ENCODE measurements at places on chromosomes 4 and X.

- DNase-seq, result no peak
Observed at GRCh38 chr4:152104901-152105357, 344.1 kb upstream of the GATB start.

DNA sequence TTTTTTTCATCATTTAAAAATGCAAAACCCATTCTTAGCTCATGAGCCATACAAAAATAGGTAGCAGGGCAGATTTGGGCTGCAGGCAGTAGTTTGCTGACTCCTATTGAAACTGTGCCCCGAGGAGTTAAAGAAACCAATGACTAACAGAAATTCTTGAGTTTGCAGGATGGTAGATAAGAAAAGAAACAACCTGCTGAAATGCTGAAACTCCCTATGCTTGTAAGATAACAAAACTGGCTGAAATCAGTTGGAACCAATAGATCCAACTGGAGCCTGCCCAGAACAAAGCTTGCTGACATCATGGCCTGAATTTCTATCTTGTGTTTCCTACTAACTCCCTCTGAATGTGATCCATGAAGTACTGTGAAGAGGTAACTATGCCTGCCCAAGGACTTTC lies 68.6 kb downstream of the ANOS1 start:
- no peak for DNase-seq

DNA sequence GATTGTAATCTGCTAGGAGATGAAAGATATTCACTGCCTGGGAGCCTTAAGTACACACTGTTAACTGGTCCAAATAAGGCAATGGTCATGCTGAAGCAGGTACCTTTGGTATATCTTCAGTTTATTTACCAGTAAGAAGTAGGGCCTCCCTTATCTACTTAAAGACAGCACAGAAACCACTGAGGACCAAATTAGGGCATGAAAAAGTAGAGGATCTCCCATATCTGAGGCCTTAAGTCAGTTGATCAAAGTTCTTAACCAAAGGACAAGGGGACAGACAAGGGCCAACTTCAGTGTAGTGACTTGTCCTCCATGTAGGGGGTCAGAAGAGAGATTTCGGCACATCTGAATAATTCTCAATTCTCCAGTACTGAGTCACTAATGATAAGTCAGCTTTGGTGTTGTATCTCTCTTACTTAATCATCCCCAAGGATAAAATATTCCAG lies 59.1 kb downstream of the AMELX start:
- DNase-seq, result no peak

DNA sequence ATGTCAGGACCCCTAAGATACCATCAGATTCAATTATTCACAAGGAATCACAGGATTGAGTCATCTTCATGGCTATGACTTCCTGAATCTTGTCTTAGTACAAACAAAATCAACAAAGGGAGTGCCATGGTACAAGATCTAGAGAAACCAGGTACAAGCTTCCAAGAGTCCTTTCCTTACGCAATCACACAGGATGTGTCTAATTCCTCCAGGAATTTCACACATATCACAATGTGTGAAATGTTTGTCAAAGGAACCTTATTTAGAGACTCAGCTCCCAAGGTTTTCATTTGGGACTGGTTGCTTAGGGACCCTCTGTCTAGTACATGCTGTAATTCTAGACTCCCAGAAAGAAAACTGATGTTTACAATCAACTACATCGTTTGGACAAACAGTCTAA lies 83.0 kb downstream of the MAB21L2 start:
- no peak for DNase-seq

DNA sequence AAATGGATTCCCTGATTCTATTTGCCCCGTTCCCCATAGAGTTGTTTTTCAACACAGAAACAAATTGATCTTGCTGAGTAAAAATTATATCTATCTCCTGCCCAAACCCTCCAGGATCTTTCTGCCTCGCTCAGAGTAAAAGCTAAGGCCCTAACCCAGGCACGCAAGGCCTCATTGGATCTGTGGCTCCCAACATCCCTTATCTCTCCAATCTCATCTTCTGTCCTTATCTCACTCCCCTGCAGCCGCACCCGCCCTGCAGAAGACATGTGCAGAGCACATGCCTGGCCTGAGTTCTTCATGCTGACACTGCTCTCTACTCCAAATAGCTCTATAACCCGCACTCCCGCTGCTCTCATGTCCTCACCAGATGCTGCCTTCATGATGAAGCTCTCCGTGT lies 543.8 kb upstream of the ZFP42 start:
- DNase-seq, result no peak

GRCh38 chrX:16633754-16634153 lies 16.2 kb upstream of the S100G start:
- DNase-seq, result no peak

- no peak for DNase-seq
Observed at GRCh38 chrX:120642871-120643270, 13.0 kb upstream of the C1GALT1C1 start.

- no peak for DNase-seq
Observed at GRCh38 chr4:134787315-134787714, 585.7 kb upstream of the PABPC4L start.

DNA sequence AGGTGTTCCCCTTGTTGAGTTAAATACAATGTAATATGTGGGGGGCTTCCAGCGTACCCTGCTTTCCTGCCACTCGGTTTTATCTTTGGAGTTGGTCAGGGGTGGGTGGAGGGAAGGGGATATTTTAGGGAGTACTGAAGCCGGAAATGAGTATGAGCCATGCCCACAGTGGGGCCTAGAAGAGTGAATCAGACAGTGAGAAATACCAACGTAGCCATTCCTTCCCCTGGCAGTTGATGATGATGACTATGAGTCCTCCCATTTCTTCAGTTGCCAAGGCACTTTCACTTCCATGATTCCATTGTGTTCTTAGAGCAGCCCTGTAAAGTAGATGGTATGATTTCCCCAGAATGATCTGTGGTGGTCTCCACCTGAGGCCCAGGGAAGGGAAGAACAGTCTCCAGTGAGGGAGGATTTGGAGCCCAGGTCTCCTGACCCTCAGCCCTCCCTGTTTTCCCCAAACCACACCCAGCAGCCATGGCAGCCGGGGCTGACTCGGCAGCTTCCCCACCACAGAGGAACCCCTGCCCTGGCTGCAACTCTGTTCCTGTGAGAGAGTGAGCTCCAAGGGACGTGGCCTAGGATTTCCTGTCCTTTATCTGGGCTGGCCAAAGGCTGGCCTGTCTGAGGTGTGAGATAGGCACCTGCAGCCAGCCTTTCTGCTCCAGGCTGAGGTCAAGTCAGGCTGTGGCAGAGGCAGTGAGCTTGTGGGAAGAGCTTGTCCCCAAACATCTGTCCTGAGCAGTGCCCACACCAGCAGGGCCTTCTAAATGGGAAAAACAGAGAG lies 52.7 kb downstream of the STARD8 start:
- DNase-seq, result no peak

- DNase-seq, result no peak
Observed at GRCh38 chrX:16559206-16559619, 90.7 kb upstream of the S100G start.

GRCh38 chr4:145489556-145489955 lies 7.9 kb downstream of the SMAD1 start:
- no peak for DNase-seq

DNA sequence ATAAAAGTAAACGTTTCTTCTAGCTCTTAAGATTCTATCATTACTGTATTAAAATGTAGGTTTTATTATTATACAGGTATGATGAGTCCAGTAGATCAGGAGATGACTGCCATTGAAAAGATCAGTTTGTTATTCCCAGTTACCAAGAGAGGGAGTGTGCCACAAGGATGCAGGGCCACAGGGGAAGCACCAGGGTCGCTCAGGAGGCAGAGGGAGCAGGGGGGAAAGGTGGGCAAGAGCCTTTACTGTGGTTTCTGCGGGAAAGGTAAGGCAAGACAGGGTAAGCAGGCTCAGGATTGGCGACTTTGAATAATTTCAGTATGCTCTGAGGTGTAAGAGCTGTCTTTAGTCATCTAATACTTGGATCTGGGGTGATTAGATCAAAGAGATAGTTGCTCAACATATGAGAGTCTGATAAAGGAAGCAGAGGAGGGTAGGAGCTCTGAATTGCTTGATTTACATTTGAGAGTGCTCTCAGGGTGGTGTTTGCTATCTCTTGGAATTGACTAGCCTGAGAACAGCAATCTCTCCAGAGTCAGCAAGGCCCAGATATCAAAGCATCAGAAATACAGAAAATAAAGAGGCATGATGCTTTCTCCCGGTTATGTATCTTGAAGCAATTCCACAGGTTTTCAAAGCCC lies 86.0 kb downstream of the NDST3 start:
- DNase-seq, result no peak

DNA sequence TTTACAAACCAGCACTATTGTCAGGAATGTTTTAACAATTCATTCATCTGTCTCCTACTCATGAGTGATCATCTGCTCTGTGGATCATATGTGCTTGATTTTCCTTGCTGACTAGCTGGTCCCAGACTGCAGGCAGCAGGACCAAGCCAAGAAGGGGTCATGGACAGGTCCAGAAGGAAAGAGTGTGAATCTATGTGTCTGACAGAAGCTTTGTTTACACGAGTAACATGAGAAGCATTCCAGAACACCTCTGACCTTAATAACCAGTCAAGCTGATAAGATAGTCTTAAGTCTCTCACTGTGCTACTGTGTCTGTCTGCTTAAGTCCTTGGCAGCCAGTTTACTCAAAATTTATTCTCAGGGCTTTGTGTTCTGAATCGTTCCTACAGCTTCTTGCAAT lies 39.0 kb downstream of the GUCY1A1 start:
- no peak for DNase-seq

DNA sequence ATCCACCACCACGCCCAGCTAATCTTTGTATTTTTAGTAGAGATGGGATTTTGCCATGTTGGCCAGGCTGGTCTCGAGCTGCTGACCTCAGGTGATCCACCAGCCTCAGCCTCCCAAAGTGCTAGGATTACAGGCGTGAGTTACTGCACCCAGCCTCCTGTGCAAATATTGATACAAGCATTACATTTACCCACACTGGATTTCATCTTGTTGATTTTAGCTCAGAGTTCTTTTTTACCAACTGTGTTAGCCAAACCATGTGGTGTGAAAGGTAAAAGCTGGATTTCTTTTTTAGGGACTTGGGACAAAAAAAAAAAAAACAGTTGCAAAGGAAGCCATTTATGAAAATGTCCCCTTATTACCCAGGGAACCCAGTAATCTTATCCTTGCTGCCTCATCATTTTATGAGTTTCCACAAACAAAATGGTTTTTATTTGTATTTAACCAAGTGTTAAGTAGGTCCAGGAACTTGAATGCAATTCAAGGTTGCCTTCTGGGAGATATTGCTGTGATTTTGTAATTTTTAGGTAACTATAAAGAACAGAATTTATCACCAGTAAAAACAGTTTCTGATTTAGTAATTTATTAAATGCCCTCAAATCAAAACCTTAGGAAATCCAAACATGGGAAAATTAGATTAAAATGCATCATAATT lies 202.5 kb downstream of the PALLD start:
- no peak for DNase-seq

- no peak for DNase-seq
Observed at GRCh38 chr4:3851211-3851610, 85.0 kb downstream of the ADRA2C start.
